ENCODE measurements at places on chromosomes 7 and 10.

DNA sequence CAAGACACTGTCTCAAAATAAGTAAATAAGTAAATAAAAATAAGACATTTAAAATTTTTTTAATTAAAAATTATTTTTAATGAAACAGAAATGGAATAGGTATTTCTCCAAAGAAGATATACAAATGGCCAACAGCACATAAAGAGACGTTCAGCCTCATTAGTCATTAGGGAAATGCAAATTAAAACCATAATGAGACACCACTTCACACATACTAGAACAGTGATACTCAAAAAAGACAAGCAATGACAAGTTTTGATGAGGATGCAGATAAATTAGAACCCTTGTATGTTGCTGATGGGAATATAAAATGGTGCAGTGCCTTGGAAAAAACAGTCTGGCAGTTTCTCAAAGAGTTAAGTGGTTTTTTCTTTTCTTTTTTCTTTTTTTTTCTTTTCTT lies 26.5 kb upstream of the C10orf67 start:
- DNase-seq: no peak

DNA sequence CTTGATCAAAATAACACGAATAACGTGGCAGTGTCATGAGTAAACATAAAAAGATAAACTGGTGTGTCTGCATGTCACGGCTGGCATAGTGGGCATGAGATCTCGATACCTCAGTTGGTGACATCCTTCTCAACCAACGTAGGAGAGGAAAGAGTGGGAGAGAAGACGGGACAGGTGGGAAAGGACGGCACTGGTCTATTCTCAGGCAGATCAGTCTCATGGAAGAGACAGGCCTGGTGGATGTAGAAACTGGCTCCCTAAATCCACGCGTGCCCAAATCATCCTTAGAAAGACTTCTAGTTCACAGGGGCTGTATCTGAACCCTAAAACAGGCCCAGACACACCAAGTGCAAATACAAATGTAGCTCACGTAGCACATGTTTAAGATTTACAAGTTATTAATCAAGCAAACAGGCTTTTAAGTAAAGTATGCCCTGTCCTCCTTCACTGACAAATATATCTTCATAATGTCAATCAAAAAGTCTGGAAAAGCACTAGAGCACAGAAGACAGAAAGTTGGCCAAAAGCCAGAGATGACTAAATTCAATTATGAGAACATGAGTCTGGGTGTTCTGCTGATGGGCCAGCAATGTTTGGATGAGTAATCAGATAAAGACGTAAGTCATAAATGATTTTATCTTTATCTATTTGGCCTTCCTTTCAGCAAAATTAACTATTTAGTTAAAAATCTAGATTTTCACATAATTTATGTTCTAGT lies 56.3 kb downstream of the SFMBT2 start:
- DNase-seq: peak; percentile 32

GRCh38 chr7:124764051-124764846 lies 1.3 kb downstream of the GPR37 start:
- DNase-seq: peak; percentile 13

DNA sequence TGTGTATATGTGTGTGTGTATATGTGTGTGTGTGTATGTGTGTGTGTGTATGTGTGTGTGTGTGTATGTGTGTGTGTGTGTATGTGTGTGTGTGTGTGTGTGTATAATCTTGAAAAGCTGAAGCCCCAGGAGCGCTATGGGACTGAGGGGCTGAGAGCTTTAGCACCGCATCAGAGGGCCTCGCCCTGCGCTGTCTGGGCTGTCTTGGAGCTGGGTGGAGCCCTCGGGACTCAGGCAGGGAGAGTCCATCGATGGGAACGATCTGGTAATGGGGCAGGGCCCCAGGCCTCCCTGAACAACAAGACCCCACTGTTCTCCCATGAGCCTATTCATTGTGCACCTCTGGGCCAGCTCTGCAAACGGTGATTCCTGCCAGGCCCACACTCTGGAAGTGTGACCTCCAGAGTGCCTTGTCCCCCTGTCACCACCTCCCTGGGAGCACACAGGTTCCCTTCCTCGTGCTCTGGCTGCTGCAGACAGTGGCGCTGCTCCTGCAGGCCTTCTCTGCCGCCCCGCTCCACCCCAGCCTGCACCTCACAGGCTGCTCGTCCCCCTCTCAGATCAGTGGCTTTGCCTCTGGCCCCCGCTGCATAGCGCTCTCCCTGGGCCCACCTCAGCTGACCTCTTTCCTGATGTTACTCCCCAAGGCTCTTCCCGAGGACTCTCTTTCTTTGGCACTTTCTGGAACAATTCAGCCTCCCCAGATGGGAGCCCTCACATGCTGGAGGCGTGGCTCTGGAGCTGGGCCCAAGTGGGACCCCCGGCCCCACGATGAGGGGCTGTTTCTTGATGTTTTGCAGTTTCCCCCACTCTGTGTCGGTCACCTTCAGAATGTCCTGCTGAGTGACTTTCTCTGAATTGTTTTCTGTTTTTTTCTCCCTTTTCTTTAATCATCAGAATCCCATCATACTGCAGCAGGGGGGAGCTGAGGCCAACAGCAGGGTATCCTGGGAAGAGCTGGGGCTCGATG lies 542.2 kb upstream of the FOXK1 start:
- no peak for DNase-seq

DNA sequence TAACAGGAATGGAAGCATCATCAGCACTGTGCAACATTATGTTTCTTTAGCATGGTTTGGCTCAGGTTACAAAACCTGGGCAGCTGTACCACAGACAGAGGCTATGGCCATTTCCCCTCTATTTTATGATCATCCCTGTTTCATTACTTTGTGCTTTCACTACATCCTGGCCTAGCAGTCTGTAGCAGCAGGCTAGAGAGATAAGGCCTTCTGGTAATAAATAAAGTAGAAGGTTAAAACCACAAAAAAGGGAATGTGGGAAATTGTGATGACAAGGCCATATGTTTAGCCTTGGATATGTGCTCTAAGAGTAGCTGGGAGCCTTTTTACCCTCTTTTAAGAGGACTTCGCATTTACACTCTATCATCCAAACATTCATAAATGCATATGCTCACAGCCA lies 266.2 kb upstream of the PHF14 start:
- no peak for DNase-seq

DNA sequence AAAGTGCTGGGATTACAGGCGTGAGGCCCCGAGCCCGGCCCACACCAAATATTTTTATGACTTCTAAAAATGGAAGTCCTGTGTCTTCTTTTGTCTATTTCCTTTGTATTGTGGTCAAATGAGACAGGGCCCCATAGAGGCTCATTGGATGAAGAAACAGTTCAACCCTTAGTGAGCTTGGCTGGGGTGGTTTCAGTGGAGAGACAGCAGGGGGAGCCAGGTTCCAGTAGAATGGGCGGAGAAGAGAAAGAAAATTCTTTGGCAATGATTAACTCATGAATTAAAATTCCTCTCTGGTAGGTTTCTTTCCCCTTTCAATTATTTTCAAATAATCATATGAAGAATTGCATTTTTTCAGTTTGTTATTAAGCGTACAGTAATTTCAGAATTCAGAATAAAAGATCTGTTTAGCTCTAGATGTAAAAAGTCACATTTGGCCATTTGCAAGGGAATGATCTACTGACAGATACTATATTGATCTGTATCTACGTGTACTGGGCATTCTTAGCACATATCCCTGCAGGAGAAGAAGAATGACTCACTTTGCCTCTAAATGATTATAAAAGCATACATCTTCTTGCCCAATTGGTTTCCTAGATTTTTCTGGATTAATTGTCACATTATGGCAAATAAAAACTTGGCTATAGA lies 43.2 kb downstream of the PNLIPRP3 start:
- no peak for DNase-seq

DNA sequence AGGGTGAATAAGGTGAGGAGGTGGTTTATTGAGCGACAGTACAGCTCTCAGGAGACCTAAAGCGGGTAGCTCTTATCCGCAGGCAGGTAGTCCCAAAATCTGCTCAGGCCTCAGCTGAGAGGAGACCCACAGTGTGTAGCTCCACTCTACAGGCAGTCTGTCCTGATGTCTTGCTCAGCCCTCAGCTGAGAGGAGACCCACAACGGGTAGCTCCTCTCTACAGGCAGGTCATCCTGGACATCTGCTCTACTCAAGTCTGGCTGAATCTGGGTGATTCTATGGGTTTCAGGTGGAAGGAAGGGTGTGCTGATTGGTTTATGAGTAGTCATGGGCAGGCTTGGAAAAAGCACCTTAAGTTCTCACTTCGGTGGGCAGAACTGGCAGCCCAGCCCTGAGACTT lies 55.6 kb upstream of the ABCB5 start:
- no peak for DNase-seq

GRCh38 chr10:52977581-52977980 lies 205.0 kb upstream of the MBL2 start:
- DNase-seq: no peak

GRCh38 chr7:137388916-137389315 lies 45.4 kb upstream of the PTN start:
- DNase-seq: no peak

GRCh38 chr10:109996225-109996624 lies 11.6 kb upstream of the ADD3 start:
- no peak for DNase-seq

- no peak for DNase-seq
Measured at GRCh38 chr7:151311294-151311864, 30.2 kb upstream of the NUB1 start.

DNA sequence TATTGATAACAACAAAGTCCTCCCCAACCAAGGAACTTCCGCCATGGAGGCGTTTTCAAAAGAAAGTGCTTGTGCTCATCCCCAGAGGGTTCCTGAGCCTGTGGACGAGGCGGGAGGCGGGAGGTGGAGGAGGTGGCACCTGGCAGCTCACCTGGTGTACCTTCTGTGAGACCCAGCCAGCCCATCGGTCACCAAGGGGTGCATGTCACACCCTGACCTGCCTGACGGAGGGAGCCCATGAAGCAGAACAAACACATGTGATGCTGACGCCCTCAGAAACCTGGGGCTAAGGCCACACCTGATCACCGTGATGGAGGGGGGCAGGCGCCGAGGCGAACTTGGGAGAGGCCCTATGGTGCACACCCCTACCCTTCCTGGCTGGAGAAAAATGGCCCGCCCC lies 458.8 kb downstream of the DNAJB6 start:
- DNase-seq: no peak

DNA sequence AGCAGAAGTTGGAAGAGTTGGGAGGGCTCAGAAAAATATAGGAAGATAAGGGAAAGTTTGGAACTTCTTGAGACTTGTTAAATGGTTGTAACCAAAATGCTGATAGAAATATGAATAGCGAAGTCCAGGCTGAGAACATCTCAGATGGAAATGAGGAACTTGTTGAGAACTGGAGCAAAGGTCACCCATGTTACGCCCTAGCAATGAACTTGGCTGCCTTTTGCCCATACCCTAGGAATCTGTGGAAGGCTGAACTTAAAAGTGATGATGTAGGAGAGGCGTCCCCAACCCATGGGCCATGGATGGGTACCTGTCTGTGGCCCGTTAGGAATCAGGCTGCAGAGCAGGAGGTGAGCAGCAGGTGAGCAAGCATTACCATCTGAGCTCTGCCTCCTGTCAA lies 347.8 kb downstream of the ARL4A start:
- no peak for DNase-seq
